ENCODE measurements at places on chromosomes 11 and 22.

- no peak for DNase-seq
Measured at GRCh38 chr11:1899090-1899489, 7.4 kb upstream of the PRR33 start.

DNA sequence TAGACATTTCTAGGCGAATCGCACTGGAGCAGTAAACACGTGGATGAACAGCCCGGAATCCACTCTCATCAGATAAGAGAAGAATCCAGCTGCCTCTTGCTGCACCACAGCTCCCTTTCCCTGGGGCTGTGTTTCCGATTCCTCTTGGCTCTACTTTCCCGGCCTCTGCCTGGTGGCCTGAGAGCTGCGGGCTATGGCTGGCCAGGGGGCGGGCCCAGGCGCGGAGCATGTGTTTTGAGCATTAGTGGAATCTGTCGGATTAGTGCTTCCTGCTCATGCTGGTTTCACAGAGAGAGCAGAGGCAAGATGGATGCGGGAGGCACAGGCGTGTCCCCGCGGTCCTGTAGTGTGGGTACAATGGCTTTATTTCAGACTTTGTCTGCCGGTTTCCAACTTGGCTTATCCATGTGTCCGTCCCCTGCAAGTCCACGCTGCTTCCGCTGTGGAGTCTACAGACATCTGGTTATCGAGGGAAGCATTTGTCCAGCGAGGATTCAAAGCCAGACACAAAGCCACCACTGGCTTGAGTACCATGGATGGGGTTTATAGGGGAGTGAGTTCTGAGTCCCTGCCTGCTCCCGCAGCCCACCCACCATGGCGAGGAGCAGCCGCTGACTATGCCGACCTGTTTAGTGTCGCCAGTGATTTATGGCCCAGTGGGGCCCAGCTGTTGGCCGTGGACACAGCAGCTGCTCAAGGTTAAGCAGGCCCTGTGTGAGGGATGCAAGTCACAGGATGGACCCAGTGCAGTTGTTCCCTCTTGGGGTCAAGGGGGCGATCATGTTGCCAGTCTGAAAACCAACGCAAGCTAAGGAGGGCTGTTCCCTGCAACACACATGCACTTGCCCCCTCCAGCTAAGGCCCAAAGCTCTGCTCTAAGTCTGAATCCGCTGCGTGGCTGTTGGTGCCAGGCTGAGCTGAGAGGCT lies 43.3 kb upstream of the EP300 start:
- DNase-seq, result no peak

DNA sequence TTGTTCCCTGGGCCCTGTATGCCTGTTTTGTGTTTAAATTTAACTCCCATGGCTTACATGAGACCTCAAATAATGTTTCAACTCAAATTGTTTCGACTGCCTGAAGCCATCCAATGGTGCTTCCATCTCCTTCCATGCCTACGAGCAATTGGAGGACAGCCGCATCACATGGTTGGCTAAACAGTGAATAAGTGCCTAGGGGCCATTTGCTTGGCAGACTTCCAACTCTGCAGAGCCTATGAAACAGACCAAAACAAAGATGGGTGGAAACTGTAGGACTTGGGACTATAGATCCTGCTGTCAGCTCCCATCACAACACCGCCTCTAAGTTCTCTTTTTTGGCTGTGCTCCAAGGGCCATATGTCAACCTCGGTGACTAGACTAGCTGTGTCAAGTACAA lies 84.1 kb downstream of the PARVA start:
- DNase-seq, result no peak

DNA sequence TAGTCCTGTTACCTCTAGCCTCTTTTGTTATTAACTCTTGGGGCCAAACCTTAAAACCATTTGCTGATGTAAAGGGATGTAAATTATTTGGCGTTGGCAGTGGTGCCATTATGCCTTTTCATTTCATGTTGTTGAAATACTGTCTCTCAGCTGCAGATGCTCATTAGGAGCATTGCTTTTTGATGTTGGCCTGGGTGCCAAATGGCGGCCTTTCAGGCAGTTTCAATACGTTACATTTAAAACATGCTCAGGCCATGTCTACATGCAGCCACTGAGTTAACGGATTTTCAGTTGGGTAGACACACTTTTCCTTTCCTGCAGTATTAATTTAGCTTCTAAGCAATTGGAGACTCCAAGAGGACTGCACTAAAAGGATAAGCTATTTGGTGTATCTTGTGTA lies 5.3 kb downstream of the NCAM1 start:
- no peak for DNase-seq

GRCh38 chr11:6498121-6498520 lies 1.0 kb downstream of the DNHD1 start:
- DNase-seq, result no peak

DNA sequence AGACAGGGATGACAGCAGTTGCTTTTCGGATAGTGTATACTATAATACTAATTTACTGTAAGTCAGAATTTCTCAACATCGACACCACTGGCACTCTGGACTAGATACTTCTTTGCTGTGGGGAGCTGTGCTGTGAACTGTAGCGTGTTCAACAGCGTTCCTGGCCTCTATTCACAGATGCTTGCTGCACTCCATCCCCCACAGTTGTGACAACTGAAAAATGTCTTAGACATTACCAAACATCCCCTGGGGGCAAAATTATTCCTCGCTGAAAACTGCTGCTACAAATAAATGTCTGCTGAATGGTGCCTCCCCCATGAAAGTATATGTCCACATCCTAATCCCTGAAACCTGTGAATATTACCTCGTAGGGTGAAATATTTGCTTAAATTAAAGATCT lies 7.5 kb upstream of the SLC15A3 start:
- DNase-seq, result no peak

- no peak for DNase-seq
Measured at GRCh38 chr11:121255473-121256125, 37.0 kb upstream of the SC5D start.

GRCh38 chr11:127242676-127243075 lies 242.1 kb upstream of the KIRREL3 start:
- no peak for DNase-seq

All from stimulated activated CD8-positive, alpha-beta memory T cell treated with anti-CD3 and anti-CD28 coated beads, Interleukin-7, amount 100 ng/mL, for 4 hours (primary cell).